ENCODE measurements at places on chromosomes 3 and 15.

DNA sequence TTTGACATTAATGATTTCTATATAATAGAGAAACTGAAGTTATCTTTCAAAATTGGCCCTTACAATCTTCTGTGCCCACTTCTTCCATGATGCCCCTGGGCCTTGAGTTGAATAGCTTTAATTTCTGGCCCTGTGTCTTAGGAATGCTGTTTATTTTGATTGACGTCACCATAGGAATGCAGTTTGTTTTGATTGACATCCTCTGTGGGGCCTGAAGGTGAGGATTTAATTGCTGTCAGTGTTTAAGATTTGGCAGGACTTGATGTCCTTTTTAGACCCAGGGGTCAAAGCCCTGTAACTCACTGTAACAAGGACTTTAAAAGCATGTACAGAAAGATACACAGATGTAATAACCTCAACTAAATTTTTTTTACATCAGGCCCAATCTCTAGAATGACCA lies 83.3 kb downstream of the GLDN start:
- no peak for DNase-seq

GRCh38 chr3:4501437-4501836 lies 8.3 kb downstream of the ITPR1 start:
- DNase-seq, result no peak

GRCh38 chr3:25259871-25260270 lies 168.2 kb upstream of the RARB start:
- no peak for DNase-seq

GRCh38 chr3:38669668-38670067 lies 20.2 kb upstream of the SCN5A start:
- DNase-seq, result no peak

DNA sequence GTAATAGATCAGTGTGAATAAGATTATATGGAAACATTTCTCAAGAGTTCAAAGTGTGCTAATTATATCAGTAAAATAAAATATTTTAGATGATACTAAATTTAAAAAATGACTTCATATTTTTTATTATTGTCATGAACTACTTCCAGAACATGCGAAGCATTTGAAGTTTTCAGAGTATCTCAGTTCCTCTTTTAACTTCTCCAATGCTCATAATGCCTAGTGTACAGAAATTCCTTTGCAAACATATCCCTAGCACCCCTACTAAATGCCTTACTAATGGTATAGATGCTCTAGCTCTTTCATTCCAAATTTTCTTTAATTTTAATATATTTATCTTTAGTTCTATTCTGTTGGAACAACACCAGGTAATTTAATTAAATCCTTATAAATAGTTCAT lies 580.4 kb downstream of the CADM2 start:
- DNase-seq, result no peak

All from activated T-cell treated with anti-CD3 and anti-CD28 coated beads, Interleukin-2, amount 50 U/mL, for 1 hour (primary cell).